ENCODE measurements at places on chromosomes 12 and 14. TPM values are rescaled to one million over a fixed set of nuclear protein-coding genes. Genes with fewer than 3 reads are reported as not detected.

SETD1B gene
- 4.7 TPM for total RNA-seq

SOAT2 gene
- not detected for total RNA-seq

RFLNA gene
- total RNA-seq: 5.6 TPM

CCDC177 gene
- total RNA-seq: not detected

BRMS1L gene
- 4.2 TPM for total RNA-seq

SLC35E3 gene
- total RNA-seq: 6.5 TPM

FAM216A gene
- total RNA-seq: 11.0 TPM

PPM1H gene
- 2.3 TPM for total RNA-seq

AQP2 gene
- total RNA-seq: not detected

DACT1 gene
- 35.8 TPM for total RNA-seq

PKP2 gene
- 9.5 TPM for total RNA-seq

TARBP2 gene
- 54.8 TPM for total RNA-seq

KERA gene
- total RNA-seq: not detected

TPPP2 gene
- not detected for total RNA-seq

FOXM1 gene
- 17.7 TPM for total RNA-seq

ARPC3 gene
- total RNA-seq: 354 TPM

STAT6 gene
- 81.6 TPM for total RNA-seq

RPL10L gene
- 0.43 TPM for total RNA-seq

POU6F1 gene
- total RNA-seq: 4.5 TPM

LYZ gene
- total RNA-seq: not detected

PTPN6 gene
- total RNA-seq: not detected

MYO1A gene
- under 0.01 TPM for total RNA-seq

TMEM253 gene
- not detected for total RNA-seq

CCND2 gene
- 7.1 TPM for total RNA-seq

PLA2G1B gene
- total RNA-seq: not detected

ATP6V1D gene
- total RNA-seq: 168 TPM

SLC7A7 gene
- 3.9 TPM for total RNA-seq

KLRK1 gene
- not detected for total RNA-seq

PPP1R1A gene
- total RNA-seq: not detected

APOLD1 gene
- 14.7 TPM for total RNA-seq

TSPAN31 gene
- 62.2 TPM for total RNA-seq

MSI1 gene
- not detected for total RNA-seq

MMP19 gene
- total RNA-seq: 9.7 TPM

PZP gene
- not detected for total RNA-seq

FOXN4 gene
- not detected for total RNA-seq

STAB2 gene
- not detected for total RNA-seq

AQP6 gene
- not detected for total RNA-seq

NELL2 gene
- total RNA-seq: not detected

CCER1 gene
- not detected for total RNA-seq

EIF2B2 gene
- 49.6 TPM for total RNA-seq

CABP1 gene
- total RNA-seq: not detected

All from fibroblast of villous mesenchyme (primary cell).